Dorsolateral prefrontal cortex (tissue), 122 donors: ENCODE measurements at places on chromosomes 7 and 10.

- no peak for DNase-seq
These were observed 44.2 kb upstream of the PCBD1 start for GRCh38 chr10:70932392-70933196.

DNA sequence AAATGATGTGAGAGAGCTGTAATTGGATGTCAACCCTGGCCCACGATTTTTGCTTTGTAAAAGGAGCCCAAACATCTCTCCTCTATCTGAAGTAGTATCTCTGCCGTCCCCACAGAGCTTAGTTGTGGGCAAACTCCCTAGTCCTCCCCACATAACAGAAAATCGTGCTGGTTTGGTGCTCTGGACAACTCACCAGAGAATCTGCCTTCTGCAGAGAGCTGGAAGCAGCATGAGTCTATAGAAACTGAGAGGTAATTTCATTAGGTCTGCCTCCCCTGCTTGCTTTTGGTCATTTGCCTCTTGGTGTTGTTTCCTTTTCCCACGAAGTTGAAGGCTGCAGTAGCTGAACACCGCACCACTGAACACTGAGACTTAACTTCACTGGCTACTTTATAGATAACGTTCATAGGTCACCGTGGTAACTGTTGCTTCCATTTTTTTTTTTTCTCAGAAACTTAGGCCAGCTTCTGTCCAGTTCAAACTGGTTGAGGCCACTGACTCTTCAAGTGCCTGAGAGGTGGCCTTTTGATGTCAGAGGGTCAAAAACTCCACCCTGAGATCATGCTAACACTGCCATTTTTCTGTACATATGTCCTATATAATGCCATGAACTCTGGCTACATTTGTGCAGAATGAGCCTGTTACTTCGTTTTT, 3.3 kb upstream of the CDCA7L start:
- no peak for DNase-seq

DNA sequence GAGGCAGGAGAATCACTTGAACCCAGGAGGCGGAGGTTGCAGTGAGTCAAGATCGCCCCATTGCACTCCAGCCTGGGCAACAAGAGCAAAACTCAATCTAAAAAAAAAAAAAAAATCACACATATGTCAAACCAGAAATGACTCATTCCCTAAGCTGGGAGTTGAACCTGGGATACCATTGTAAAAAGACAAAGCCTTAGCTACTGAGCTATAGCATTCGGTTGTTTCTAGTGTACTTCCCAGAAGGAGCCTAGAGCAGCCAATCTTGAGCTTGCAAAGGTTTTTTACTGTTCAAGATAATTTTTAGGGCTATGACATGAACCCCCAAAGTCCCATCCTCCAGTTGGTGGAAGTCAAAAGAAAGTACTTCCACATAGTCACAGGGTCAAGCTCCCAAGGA, 87.9 kb downstream of the ZNF467 start:
- DNase-seq: no peak

GRCh38 chr7:145065473-145065872, 229.6 kb upstream of the TPK1 start:
- no peak for DNase-seq

DNA sequence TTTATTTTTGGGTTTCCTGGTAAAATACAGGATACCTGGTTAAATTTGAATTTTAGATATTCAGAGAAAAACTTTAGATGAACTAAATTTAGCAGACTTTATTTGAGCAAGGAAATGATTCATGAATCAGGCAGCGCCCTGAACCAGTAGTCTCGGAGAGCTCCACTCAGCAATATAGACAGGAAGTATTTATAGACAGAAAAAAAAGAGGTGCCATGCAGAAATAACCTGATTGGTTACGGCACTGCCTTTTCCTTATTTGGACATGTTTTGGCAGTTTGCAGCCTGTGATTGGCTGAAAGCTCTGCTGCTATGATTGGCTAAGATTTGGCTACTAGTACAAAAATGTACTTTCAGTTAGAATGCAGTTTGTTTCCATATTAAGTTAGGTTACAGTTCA, 198.3 kb upstream of the DKK1 start:
- DNase-seq: no peak
